ENCODE measurements at places on chromosomes 6 and 20.

DNA sequence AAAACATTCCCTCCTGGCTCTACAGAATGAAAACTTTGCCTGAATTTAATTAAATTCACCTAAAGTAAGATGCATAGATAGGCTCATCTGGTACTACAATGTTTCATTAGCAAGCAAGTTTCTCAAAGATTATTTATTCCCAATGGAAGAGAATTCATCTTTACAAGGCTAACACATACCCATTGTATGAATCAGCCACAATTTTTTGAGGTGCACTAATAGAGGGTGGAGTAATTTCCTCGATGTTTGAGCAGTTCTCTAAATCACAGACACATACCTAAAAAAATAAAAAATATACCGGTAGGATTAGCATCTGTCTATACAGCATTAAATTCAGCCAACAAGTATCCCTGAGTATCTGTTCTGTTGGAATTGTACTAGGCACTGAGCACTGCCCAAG, 32.7 kb downstream of the ROS1 start:
- DNase-seq, result no peak

DNA sequence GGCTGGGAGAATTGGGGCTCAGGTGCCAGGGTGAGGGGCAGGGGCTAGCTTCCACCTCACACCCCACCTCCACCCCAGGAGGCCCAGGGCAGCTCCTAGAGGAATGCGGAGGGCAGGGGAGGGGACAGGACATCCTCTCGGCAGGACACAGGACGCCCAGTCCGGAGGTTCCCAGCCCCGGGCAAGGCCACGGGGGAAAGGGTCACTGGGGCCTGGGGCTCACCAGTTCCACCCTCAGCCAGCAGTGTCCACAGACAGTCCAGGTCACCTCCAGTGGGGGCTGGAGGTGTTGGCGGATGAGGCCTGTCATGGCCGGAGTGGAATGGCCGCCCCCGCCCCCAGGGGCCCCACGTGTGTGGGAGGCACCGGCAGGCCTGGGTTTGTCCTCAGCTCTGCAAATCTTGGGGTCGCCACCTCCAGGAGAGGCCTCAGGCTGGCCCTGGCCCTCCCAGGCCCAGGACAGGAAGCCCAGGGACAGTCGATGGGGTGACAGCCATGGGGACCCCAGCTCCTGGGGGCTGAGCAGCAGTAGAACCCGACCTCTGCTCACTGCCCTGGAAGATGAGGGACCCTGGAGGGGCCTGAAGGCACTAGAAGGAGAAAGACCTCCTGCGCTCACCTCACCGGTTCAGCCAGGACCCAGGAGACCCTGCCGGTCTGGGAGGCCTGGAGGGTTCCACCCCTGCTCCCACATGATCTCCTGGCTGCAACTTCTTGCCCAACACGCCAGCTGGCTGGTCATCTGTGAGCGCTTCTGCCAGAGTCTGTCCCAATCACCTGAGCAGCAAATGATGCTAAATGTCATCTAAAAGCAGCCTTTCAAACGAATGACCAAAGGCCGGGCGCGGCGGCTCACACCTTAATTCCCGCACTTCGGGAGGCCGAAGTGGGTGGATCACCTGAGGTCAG, 13.0 kb upstream of the ABHD16B start:
- no peak for DNase-seq

DNA sequence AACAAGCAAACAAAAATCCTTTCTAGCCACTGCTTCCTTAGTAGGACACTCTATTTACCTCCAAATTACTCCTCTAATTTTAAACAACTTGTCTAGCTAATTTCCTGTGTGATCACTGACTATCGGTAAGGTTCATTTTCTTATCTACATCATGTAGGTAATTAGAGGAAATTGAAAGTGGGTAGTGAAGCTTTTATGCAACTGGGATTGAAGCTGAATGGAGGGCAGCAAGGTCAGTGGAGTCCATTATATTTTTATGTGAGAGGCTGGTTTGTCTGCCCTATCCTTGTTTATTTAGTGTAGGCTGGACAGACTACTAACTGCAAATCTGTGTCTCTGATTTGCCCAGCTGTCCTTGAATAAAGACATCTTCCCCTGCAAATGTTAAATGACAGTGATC, 88.5 kb upstream of the SIM1 start:
- no peak for DNase-seq

DNA sequence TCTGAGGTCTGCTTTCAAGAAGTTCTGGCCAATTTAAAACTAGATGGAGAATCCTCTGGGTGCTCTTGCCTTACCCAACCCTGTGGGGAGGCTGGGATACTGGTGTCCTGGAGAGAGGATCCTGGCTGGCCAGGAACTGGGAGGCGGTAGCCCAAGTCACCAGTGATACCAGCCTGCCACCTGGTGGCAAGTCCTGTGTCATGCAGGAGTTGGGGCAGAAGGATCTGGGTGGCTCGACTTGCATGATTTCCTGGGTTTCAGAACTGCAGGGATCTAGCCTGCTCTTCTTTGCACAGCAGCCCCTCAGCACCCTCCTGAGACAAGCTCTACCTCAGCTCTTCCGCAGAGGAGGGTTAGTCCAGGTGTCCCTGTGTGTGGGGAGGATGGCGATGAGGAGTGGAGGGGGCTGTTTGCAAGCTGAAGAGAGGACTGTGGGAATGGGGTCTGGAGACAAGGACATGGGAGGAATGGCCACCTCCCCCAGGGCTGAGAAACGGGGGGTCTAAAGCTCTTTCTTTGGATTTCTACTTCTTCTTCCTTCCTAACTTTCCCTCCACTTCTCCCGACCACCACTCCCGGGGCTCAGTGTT, 4.2 kb downstream of the KCNK17 start:
- DNase-seq, result peak; percentile 88

- DNase-seq, result peak; percentile 5
Observed at GRCh38 chr6:141103246-141103645, 1029.5 kb upstream of the GJE1 start.

DNA sequence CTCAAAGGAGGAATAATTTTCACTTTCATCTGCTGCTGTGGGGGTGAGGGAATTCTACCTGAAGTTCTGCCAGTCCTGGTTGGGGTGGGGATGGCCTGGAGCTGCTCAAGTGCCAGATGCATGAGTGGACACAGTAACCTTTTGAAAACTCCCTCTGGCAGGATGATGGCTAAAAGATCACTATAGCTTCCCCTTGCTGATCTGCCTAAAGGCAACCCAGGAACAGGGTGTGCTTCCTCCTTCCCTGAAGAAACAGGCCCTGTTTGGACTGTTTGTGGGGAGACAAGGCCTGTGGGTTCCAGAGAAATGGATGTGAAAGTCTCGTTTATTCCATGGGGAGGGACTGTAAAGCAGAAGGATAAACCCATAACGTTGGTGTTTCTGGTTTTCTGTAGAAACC, 176.9 kb downstream of the DTNBP1 start:
- DNase-seq, result no peak

DNA sequence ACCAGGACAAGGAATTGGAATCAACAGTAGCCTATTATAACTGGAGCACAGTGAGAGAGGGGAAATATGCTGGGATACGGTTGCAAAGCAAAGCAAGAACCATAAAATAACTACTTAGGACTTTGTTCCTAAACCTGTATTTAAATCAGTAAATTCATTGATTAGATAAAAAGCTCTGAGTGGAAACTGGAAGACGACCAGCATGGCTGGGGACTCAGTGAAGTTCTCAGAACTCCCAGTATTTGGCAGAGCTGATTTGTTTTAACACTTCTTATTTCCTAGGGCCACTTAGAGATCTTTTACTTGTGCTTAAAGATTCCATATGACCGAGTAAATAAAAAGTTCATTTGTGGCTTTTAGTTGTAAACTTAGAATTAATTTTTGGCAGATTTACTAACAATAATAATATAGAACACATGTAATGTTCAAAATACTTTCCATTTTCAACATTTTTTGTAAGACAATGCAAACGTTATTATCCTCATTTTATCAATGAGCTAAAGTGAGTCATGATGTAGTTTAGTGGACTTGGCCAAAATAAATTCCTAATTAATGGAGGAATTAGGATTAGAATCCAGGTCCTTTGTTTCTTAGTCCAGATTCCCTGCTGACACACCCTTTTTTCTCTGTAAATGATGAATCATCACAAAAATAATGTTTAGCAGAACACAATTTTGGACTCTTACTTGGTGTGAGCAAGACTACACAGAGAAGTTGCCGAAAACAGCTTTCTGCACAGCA, 392.9 kb downstream of the GJA1 start:
- no peak for DNase-seq

- no peak for DNase-seq
Observed at GRCh38 chr6:98054453-98054852, 771.4 kb upstream of the MMS22L start.

- no peak for DNase-seq
Observed at GRCh38 chr20:19308146-19308545, 95.7 kb downstream of the SLC24A3 start.

GRCh38 chr6:159935633-159936032, 33.2 kb upstream of the IGF2R start:
- DNase-seq, result peak; percentile 20

GRCh38 chr6:106360989-106361430, 493 bp downstream of the CRYBG1 start:
- peak; percentile 23 for DNase-seq

DNA sequence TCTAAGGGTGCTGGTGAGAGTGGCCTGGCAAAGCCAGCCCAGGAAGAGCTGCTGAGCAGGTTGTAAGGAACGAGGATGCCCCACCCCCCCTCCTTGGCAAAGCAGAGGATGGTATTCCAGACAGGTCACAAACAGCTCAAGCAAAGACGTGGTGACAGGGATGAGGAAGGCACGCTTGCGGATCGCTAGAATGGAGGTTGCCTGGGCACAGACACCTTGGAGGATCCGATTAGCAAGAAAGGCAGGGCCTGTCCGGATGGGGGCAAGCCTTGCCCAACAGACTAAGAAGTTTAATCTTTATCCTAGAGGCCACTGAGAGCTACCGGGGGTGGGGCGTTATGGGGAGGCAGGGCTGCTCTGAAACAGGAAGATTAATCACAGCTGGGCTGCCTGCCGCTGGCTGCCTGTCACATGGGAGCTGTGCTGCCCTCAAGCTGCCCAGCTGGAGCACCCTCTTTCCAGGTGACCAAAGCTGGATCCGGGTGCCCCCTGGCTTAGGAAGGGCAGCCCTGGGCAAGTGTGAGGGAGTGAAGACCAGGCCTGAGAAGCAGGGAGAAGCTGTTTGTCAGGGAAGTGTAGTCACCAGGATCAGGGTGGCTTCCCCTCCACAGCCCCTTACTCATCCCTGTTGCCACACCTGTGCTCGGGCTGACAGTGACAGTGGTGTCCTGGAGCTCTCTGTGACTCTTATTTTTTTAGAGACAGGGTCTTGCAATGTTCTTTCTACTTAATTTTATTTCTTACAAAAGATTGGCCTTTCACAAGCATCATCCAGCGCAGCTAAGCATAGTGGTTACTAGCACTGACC, 9.1 kb upstream of the MAPK13 start:
- DNase-seq, result no peak

- no peak for DNase-seq
Observed at GRCh38 chr6:155196911-155197310, 66.9 kb upstream of the CLDN20 start.

- no peak for DNase-seq
Observed at GRCh38 chr6:143098054-143098671, 37.5 kb downstream of the AIG1 start.

- DNase-seq, result no peak
Observed at GRCh38 chr6:113824411-113824810, 32.7 kb upstream of the MARCKS start.

DNA sequence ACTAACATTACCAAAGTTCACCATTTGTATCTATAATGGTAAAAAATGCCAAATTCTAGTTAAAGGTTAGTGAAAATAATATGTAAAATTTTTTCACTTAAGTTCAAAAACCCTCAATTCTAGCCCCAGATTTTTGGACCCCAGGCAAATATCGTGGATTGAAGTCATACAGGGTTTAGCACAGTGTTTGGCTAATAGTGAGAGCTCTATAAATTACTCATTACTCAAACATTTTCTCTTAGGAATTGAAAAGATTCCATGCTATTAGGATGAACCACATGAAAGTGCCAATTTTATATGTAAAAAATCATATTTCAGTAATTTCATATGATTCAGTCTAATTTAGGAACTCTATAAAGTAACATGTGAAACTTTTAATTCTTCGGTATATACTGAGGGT, 170.3 kb upstream of the PREP start:
- DNase-seq, result peak; percentile 10

DNA sequence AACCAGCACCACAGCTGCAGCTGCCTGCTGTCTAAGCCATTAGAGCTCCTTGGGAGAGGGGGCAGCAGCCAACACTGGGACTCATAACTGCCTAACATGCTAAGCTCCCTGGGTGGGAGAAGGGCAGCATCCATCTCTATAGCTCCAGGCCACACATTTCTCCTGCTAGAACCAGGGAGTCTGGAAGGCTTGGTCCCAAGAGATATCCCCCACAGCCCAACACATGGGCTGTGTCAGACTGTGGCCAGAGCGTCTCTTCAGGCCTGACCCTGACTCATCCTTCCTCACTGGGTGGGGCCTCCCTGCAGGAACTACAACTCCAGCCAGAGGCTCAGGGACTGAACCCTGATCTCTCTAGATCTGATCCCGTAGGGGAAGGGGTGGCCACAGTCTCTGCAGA, 411.1 kb downstream of the HDGFL1 start:
- no peak for DNase-seq

DNA sequence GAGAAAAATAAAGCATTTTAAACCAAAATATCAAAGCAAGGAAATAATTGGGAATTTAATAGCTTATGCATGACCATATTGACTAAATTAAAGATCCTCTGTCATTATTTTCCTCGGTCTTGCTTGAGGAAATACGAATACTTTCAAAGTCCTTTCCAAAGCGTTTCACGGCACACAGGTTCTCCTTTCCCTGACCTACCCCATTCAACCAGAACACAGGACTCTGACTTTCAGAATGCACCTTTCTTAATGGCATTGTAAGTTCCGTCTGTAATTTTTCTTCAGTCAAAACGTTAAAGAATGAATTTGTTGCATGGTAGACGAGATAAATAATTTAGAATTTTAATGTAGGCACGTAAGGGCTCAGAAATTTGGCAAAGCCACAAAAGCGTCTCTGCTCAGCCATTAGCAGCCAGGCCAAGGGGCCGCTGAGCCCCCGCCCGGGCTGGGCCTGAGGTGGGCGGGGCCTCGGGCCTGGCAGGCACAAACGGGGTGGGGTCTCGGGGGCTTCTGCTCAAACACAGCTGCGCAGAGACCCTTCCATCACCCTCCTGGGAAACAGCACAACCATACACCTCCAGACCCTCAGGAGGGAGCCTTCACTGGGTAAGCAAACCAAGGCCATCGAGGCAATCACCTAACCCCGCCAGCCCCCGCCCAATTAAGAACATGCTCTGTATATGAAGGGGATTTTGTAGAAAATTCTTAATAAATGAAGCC, 3.4 kb downstream of the NEDD9 start:
- DNase-seq, result no peak

GRCh38 chr6:106039897-106040592, 46.1 kb upstream of the PRDM1 start:
- DNase-seq, result no peak

GRCh38 chr6:128259730-128260685, 260.4 kb downstream of the PTPRK start:
- no peak for DNase-seq

Data from AG08396 (cell line).